ENCODE measurements at places on chromosomes 7 and 10.

DNA sequence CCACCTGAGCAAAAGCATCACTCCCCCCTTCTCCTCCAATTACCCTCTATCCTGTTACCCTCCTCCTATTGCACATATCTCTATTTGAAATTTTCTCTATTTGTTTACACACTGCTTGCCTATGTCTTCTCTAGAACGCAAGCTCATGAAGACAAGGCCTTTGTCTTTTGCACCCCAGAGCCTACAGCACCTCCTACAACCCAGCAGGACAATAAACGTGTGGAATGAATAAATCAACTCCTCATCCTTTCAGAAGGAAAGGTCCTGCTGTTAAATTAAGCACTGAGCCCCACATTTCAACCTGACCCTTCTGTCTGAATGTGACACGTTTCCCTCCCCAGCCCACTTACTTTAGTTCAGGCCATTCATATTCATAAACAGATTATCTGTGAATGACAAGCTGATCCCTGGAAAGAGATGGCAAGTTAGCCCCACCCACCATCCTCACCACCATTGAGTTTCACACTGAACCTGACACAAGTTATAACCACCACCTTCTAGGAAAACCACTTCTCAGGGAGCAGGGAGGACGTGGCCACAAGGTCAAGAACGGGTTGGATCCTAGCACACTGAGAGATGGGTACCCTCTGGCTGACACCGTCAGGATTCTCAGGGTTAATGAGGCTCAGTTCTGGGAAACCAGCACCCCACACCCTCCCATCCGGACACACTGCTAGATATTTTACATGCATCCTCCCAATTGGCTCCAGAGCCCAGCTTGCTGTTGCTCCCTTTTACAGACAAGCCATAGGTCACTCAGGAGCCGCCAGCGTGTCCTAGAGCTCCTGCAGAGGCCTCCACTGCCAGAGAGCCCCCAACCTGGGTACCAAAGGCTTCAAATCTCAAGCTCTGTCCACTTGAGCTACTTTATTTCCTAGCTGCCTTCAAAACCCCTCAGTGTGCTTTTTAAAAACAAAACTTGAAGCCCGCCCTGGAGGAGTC is 934 bp downstream of the PRTFDC1 start:
- no peak for DNase-seq

- DNase-seq: no peak
These were observed 123.9 kb downstream of the EBF3 start for GRCh38 chr10:129840196-129840590.

DNA sequence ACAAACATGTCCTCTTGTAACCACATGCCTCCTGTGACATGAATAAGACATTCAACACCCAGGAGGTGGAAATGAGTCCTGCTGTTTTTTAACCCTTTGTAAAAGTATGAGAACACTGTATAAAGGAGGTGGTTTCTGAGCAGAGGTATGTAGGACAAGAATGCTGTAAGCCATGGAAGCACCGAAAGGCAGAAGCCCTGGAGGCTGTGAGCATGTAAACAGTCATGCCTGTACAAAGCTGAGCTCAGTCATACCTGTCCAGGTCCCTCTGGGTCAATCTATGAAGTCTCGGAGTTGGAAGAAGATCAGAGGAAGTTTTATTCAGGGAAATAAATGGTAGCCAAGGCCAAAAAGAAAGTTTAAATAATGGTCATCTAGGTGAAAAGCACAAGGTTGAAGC is 34.7 kb upstream of the XPNPEP1 start:
- no peak for DNase-seq

GRCh38 chr10:66534866-66535265 is 391.0 kb upstream of the LRRTM3 start:
- no peak for DNase-seq

GRCh38 chr7:143487566-143487965 is 9.9 kb downstream of the TAS2R41 start:
- no peak for DNase-seq

- no peak for DNase-seq
These were observed 3.3 kb downstream of the MINPP1 start for GRCh38 chr10:87507879-87508483.

DNA sequence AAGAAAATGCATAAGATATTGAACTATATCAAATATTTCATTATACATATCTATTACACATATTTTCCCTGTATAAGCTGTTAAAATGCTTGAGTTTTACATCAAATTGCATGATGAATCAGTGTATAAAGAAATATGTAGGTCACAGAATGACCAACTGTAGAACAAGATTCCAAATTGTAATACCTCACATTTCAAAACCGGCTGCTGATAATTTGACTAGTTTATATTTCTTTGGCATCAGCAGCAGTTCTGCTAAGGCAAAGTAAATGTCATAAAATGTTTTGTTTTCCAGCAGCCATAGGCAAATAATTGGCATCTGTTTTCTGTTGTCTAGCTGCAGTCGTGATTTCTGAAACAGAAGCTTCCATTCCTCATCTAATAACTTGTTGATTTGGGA is 633.9 kb downstream of the ARL4A start:
- no peak for DNase-seq

DNA sequence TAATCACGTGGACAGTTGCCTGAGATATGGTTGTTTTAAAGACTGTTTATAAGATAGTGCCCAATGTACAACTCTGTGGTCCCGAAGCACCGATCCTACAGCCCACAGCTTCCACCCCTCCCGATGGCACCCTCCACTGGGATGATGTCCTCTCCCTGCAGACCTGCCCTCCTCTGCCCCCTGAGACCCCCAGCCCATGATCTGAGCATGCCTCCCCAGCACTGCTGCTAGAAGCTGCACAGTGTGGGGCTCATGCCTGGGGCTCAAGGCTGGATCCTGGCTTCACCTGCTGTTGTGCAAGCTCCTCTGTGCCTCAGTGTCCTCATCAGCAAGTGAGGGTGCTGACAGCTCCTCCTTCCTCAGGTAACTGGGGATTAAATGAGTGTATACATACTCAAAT is 254.7 kb upstream of the MKI67 start:
- no peak for DNase-seq

DNA sequence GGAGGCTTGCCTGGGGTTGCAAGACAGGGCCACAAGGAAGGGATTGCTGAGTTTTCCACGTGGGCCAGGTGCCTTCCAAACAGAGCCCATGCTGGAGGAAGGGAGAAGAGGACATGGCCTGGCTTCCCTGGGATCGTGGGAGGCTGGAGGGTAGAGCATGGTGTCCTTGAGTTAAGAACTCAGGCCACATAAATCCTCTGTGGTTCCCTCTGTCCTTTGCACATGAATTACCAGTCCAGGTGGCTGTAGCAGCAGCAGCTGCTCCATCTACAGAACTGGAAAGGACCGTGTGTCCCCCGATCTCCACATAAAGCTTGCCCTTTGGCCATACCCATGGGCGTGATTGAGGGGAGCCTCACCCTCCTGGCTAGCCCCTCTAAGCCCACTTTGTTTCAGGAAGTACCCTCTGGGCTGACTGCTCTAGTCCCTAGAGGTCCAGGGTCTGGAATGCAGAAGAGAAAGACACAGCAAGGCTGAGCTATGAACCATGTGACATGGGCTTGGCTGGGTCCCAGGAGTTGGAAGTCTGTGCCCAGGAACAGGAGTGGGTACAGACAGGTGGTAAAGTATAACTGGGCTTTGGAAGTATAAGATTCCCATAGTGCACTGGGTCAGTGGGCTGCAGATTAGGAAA is 84.9 kb downstream of the C10orf105 start:
- no peak for DNase-seq

- DNase-seq: no peak
These were observed 14.3 kb upstream of the TRIM8 start for GRCh38 chr10:102629661-102630614.

- DNase-seq: no peak
These were observed 114.7 kb downstream of the ODAD2 start for GRCh38 chr10:27884185-27884641.

DNA sequence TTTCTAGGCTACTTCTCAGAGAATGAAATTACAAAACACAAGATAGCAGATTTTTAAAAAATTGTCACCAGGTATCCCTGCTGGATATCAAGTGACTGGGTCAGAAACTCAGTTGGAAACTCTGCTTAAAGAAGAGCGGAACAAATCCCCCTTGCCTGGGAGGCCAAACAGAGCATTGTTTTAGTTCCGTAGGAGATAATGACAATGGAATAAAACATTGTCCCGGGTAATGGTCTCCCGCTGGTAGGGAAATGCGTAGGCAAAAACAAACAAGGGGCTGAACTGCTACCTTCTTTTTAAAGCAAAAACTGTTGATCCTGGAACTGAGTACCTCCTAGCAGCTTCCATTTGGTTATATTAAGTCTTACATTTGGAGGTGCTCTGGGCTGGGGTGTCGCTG is 21.3 kb upstream of the VAX1 start:
- no peak for DNase-seq

- DNase-seq: no peak
These were observed 132.7 kb downstream of the JCAD start for GRCh38 chr10:29926693-29927048.

- no peak for DNase-seq
These were observed 76.6 kb upstream of the TNRC18 start for GRCh38 chr7:5500056-5500776.

DNA sequence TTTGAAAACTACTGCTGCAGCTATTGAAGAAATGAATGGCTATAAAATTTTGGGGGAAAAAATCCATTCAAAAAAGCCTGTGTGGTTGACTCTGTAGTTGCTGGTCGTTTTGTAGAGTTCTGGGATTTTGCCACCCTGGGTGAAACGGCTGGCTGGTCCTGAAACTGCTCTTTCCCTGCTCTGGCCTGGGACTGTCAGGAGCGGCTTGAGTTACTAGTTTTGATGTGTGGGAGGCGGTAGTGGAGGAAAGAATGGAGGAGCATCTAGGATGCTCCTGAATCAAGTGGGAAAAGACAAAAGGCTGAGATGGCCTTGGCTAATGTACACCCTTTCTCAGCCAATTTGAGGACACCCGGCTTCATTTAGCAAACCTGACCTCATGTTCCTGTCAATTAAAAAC is 72.5 kb downstream of the ZNF365 start:
- DNase-seq: no peak

GRCh38 chr7:6630007-6630849 is 6.9 kb upstream of the ZNF316 start:
- DNase-seq: no peak

GRCh38 chr10:5961405-5962100 is 15.8 kb downstream of the IL15RA start:
- DNase-seq: no peak

DNA sequence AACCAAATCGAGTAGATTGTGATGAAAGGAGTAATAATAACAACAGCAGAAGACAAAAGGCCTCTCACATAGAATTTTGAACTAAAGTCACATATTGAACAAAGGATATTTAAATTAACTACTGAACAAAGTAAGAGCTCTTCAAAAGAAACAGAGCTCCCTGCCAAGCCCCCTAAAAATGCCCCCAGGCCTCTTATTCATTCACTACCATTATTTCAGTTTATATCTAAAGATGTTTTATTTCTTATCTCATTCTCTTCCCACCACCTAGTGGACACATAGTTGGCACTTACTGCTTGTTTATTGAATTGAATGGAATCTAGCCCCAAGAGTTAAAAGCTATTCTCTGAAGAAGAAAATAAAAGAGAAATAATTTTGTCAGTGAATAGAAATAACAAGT is 37.4 kb downstream of the VCL start:
- DNase-seq: no peak

GRCh38 chr10:994836-995558 is 6.8 kb downstream of the GTPBP4 start:
- DNase-seq: no peak

DNA sequence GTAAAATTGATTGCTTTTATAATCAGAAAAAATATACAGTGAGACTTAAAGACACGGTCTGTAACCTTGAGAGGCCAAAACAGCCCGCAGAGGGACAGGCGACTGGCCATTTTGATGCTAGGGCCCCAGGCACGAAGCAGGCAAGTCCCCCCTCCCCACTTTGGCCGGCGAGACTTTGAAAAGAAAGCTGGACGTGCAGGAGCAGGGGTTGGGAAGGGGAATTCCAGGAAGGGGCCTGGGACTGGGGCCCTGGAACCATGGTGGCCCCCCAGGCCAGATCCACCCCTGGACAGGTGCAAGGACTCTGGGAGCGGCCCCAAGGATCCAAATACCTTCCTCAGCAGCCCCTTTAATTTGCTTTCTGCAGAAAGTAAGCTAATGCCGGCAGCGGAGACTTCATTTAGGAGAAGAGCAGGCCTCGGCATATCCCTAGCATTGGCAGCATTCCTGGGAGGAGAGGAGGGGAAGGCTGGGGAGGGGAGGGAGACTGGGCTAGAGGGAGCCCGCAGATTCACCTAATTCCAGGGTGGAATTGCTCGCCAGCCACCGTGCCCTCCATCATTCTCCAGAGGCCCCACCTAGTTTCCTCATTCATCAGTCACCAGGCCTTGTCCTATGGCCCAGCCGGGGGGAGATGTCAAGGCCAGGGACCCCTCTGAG is 24.9 kb upstream of the TNRC18 start:
- no peak for DNase-seq

- DNase-seq: no peak
These were observed 94.0 kb upstream of the LANCL2 start for GRCh38 chr7:55271069-55271626.

DNA sequence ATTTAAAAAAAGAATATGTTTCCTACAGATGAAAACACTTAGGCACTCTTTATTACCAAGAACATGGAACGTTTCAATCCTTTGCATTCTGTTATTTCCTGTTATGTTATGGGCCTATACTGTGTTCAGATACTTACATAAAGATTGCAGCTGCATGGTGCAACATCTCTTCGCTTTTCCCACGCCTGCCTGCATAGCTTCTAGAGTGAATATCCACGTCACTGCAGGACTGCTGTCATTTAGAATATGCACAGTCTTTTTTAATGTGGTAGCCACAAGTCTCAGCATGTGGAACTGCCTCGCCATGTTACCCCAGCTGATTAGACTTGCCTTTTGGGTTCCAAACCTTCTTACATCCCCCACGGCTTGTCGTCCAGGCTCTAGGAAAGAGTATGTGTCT is 69.6 kb upstream of the GATA3 start:
- DNase-seq: no peak

DNA sequence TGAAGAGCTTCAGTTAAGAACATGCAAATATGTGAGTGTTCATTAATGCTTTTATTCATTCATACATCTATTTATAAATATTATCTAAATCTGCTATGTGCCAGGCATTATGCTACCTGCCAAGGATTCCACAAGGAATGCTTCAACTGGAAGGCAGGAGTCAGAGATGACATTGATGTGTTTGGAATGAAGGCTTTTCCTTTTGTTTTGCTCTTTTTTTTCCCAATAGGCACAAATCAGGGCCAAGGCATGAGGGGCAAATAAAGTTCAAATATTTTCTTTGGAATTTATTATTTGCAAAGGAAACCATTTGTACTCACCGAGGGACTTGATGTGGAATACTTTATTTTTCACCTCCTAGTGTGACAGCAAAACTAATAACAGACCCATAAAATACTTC is 530.3 kb downstream of the ARL4A start:
- no peak for DNase-seq

- DNase-seq: no peak
These were observed 31.2 kb downstream of the SMNDC1 start for GRCh38 chr10:110273474-110273873.

GRCh38 chr7:25671111-25671510 is 442.8 kb upstream of the NPVF start:
- no peak for DNase-seq

DNA sequence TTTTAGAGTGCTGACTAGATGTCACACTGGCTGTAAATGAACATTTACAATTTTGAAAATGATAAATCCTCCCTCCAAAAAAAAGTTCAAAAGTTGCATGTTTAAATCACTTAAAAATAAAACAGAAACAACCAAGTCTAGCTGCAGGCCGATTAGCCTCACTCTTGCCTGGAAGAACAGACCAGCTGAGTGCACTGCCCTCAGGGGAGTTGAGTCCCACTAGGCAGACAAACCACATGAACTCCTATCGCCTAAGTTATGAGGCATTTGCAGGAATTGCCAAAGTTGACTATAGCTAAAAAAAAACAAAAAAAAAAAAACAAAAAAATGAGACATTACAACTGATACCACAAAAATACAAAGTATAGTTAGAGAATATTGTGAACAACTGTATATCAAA is 510.0 kb downstream of the ANKRD7 start:
- no peak for DNase-seq
